ENCODE measurements at places on chromosomes 7 and 10.

DNA sequence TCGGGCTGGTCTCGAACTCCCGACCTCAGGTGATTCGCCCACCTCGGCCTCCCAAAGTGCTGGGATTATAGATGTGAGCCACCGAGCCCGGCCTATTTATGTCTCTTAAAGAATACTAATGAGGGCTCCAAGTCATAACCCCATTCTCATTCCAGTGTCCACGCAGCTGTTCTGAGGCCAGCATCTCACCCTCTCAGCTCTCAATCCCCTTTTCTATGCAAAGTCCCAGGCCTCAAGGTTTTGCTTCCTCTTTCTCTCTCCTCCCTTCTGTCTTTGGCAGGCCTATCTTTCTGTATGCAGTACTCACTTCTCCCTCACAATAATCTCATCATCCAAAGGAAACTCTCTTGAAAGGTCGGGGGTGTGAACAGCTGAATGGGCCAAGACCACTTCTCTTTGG lies 28.0 kb upstream of the VSIR start:
- no peak for DNase-seq

- DNase-seq = peak; percentile 51
Measured at GRCh38 chr7:2431260-2431867, 28.0 kb downstream of the CHST12 start.

DNA sequence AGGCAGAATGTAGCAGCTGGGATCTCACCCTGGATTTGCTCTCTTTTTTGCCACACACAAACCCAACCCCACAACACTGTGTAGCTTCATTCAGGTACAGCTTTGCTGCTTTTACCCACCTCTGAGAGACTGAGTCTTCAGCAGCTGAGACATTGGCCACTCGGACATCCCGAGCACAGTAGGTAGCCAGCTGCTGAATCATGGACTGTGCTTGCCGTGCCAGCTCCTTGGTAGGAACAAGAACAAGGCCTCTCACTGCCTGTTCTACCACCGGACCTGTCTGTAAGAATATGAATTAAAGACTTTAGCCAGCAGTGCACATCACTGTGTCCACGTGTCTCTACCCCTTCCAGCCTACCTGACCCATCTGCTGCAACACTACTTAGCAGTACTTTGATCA lies 937 bp downstream of the DDX56 start:
- DNase-seq = no peak

GRCh38 chr7:17879075-17879661 lies 61.1 kb downstream of the SNX13 start:
- DNase-seq = no peak

All from activated CD4-positive, alpha-beta T cell treated with anti-CD3 and anti-CD28 coated beads, Interleukin-2, Interleukin-6, amounts not matched to agents 100 ng/mL and 50 ng/mL, durations not matched to agents 16 hours and 8 hours (primary cell).